ENCODE measurements at places on chromosomes 11 and 22.

GRCh38 chr11:46047520-46047919 is 73.7 kb downstream of the PHF21A start:
- DNase-seq = no peak

DNA sequence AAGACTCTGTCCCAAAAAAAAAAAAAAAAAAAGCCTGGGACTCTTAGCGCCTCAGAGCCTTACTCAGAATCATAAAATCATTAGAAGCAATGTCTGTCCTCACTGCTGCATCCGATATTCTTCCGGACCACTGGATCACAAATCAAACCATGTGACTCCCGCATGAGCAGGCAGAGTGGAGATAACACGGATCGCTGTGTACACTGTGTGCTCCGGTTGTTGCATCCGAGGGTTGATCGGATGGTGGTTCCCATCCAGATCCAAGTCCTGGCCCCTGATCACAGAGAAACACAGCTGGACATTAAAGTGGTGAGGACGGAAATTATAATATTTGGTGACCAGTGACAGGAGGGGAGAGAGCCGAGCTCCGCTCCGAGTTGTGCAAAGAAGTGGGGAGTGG is 9.7 kb upstream of the TXNRD2 start:
- no peak for DNase-seq

- DNase-seq = no peak
These were observed 27.0 kb upstream of the SORL1-AS1 start for GRCh38 chr11:121479698-121480238.

DNA sequence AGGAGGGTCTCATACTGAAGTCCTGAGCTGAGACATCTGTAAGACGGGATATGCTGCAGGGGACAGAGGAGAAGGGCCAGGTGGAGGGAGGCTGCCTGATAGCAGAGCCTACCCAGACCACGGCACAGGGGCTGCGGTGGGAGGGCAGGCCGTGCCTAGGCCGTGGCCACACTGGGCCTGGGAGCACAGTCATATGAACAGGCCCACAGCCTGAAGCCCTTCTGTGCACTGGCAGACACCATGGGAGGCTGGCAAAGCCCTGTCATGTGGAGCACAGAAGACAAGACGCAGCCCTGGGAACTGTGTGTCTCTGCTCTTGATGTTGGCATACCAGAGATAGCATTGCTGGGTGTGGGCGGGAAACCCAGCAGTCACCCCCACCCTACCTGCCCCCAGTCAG is 3.3 kb downstream of the SPATA19 start:
- no peak for DNase-seq

DNA sequence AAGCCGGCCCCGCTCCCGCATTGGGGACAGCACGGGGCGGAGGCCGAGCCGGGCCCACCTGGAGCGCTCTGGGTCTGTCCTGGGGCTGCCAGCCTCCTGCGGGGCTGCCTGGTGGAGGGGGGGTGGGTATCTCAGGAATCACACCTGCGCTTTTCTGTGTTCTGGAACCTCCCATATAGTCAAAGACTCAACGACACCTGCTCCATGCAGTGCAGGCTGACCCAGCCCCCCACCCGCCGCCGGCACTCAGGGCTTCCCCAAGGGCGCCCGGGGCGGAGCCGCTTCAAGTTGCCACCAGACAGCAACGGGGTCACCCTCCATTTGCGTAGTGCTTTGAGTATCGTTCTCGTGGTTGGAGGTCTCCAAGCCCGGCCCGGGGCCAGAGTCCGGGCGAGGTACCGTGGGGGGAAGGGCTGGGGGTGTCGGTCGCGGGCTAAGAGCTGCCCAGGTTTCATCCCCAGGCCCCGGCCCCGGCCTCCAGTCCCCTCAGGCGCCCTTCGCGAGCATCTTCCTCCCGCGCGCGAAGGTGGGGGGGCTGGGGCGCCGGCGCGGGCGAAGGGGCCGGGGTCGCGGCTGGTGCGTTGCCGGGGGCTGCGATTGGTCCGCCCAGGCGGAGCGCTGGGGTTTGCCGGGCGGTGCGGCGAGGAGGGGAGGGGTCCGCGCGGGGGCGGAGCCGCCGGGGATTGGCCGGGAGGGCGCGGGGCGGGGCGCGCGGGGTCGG is 6.6 kb downstream of the TSPAN4 start:
- no peak for DNase-seq

All from stimulated activated CD8-positive, alpha-beta memory T cell treated with anti-CD3 and anti-CD28 coated beads, Interleukin-7, amount 100 ng/mL, for 4 hours (primary cell).